ENCODE measurements at places on chromosomes 1 and 21.

- no peak for DNase-seq
Measured at GRCh38 chr1:61121631-61122030, 39.3 kb downstream of the NFIA start.

- no peak for DNase-seq
Measured at GRCh38 chr1:8065369-8065768, 39.3 kb upstream of the ERRFI1 start.

DNA sequence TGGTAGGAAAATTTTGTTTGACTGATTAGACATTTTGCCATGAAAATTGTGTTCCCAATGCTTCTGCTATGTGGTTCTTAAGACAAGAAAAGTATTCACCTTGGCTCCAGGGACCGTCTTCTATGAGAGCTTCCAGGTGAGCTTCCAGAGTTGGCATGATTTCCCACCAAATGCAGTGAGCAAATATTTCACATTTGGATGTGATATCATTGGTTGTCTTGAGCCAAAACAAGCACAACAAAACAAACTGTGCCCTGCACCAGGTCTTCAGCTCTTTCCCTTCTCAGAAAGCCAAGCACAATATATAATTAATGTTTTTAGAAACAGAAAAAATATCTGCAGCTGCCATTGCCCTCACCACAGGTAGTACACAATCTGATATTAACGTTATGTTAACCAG, 1009.0 kb downstream of the PLA2G4A start:
- no peak for DNase-seq

- no peak for DNase-seq
Measured at GRCh38 chr1:199292896-199293295, 654.1 kb downstream of the PTPRC start.

DNA sequence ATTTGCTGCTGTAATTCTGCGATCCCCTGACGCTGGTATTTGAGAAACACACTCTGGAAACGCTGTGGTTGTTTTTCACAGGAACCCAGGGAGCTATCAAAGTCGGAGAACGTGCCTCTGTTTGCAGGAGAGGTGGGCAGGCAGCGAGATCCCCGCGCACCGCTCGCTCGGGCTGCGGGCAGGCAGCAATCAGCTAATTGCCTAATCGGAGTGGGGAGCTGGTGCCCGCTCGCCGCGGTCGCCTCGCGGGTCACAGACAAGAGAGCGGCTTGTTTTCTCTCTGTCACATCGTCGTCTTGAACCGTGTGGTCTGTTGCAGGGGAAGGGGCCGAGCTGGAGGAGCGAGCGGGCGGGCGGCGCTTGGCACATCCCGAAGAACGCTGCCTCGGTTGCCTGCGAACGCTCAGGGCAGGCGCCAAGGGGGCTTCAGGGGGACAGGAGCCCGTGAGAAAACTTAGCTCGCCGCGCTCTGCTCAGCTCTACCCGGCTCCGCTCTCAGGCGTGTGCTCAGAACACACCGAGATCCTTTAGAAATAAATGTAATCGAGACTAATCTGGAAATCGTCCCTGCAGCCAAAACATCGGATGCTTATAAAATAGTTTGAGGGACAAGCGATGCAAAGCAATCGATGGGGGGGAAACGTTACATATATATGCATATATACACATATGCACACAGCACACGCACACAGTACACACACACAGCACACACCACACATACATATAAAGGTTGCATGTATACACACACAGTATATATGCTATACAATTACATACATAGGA, 93.6 kb upstream of the SMYD2 start:
- no peak for DNase-seq

- no peak for DNase-seq
Measured at GRCh38 chr21:25586791-25587190, 20.5 kb downstream of the MRPL39 start.

GRCh38 chr1:184035719-184036516, 1.6 kb downstream of the COLGALT2 start:
- DNase-seq = no peak

DNA sequence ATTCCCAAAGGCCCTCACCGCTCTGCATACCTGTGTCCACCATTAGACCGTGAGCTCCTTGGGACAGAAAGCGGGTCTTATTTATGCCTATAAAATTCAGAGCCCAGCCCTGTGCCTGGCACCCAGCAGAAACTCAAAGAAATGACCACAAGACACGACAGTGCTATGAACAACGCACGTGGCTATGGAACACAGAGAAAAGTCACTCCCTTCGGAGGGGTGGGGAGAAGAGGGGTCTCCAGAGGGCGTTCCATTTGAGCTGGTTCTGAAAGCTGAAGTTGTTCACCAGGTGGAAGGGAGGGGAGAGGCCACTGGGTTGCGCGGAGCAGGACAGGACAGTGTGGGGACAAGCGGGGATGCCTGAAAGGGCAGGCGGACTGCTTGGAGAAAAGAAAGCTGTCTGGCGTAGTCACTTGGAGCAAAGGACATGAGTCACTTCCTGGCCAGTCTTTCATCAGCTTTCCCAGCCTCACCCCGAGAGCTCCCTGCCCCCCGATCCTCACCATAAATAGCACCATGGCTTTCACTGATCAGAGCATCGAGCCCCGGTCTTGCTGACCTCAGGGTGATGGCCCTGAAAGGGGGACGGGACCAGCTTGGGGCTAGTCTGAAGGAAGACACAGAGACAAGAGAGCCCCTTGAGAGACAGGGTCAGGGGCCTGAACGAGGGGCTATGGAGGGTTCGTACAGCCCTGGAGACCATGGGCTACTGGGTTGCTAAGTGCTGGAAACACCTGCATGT, 28.5 kb downstream of the ECE1 start:
- peak; percentile 65 for DNase-seq

DNA sequence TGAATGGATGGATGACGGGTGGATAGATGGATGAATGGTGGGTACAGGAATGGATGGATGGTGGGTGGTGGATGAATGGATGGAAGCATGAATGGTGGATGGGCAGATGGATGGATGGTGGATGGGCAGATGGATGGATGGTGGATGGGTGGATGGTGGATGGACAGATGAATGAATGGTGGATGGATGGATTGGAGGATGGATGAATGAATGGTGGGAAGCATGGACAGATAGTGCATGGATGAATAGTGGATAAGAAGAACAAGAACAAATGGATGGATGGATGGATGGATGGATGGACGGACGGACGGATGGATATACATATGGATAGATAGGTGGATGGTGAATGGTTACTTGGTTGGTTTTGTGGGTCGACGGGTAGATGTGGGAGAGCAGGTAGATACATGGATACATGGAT, 4.7 kb downstream of the CHD5 start:
- DNase-seq = no peak

DNA sequence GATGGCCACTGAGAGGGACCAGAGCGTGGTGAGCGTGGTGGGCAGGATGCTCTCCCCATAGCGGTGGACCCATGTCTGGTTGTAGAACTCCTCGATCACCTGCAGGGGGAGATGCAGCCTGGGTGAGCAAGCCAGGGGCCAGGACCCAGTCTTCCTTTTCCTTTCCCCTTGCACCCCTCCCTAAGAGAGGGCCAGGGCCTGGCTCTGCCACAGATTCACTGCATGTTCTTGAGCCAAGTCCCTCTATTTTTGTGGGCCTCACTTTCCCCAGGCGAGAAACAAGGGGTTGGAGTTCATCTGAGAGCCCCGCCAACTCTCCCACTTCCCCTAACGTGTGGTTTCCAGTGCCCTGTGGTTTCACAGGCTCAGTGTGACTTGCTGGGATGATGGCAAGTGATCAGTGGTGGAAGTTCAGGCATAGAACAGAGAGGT, 27.5 kb downstream of the SLC2A1 start:
- DNase-seq = peak; percentile 72

DNA sequence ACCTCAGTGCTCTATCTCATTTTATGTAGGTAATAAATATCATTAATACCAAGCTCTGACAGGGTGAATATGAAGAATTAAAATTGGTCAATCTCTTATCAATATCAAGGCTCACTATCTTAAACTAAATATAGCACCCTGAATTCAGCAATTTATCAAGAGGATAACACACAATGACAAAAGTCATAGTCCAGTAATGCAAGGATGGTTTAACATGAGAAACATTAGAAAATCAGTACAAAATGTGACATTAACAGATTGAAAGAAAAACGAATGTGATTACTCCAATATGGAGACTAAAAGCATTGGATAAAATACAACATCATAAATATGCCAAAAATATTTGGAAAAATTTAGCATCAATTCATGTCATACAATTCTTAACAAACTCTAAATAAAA, 53.9 kb downstream of the OBSCN start:
- no peak for DNase-seq

DNA sequence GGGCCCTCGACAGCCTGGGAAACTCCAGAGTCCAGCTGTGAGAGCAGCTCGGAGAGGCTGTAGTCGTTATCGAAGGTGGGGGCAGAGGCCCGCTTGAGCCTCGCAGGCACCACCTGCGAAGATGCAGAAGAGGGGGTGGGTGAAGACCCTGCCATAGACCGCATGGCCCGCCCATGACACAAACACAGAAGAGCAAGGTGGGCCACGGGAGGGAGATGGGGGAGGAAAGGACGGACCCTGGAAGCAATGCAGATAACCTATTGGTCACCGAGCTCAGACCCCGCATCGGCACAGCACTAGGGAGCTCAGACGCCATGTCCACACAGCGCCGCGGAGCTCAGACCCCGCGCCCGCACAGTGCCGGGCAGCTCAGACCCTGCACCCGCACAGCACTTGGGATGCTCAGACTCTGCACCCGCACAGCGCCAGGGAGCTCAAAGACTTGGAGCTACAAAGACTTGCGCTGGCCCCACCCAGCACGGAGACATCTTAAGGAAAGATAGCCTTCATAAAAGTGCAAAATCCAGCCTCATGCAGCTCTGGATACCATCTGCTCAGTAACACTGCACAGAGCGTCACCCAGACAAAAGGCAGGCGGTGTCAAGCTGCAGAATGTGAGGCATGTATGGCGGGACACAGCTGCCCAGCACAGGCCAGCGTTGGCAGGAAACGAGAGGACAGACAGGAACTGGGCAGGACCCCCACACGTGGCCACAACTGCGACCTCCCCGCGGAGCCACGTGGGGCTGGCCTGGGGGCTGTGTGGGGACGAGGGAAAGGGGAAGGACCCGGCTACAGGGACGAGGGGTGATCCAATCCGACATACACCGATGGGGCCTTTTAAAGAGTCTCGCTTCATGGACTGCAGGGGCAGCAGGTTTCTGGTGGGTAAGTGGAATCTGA, 22.6 kb downstream of the RIPK4 start:
- no peak for DNase-seq
